Hippocampal formation (tissue), 2 donors: ENCODE measurements at places on chromosomes 11 and 22.
A peak's percentile ranks its signal among the peaks of the same experiment; 100 is the strongest.

DNA sequence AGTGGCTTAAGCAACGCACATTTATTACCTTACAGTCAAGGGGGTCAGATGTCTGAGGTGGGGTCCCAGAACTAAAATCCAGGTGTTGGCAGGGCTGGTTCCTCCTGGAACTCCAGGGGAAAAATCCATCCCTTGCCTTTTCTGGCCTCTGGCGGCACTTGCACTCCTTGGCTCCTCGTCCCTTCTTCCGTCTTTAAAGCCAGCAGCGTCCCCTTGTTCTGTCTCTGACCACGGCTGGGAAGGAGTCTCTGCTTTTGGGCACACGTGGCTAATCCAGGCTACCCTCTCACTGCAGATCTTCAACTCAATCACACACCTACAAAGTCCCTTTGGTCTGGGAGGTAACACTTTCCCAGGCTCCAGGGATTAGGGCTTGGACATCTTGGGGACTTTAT, 73.5 kb upstream of the WNT7B start:
- DNase-seq, result no peak

DNA sequence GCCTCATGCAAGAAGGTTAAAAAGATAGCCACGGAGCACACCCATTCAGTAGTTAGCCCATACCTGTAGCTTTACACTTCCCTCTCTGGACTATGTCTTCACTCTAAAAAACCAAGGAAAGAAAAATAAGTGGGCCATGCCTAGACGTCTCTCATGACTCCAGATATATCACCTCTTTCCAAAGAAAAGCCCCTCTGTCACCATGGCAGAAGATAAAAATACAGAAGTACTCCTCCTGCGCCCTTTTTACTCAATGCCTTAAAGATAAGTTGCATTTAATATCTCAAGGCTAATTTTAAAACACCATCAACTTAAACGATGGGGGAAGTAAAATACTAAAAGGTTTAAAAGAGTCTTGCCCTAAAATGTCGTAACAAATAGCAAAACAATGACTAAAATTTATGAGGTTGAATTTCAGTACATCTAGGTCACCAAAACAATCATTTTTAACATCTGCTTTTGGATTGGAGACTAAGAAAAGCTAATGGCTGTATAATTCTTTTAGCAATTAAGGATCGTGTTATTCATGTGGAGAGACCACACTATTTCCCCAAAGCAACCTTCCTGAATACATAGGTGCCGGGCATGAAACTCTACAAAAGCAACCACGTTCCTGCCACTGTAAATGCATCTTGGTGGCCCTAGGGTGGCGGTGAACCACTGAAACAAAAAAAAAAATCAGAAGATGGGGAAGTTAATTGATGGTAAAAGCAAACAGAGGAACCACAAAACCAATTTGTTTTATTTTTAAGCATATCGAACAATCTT, 46.0 kb downstream of the CELF1 start:
- DNase-seq, result no peak

- DNase-seq, result no peak
Measured at GRCh38 chr22:43885319-43885671, 6.5 kb downstream of the PNPLA5 start.

GRCh38 chr22:42283278-42284201, 13.1 kb upstream of the TCF20 start:
- DNase-seq, result peak; percentile 10

GRCh38 chr22:24106385-24107381, 74.6 kb upstream of the SUSD2 start:
- no peak for DNase-seq

GRCh38 chr22:49847751-49848689, 5.6 kb upstream of the ZBED4 start:
- no peak for DNase-seq
